ENCODE measurements at places on chromosomes 7 and 10. TPM values are rescaled to one million over a fixed set of nuclear protein-coding genes. Genes with fewer than 3 reads are reported as not detected.

A1CF gene
- total RNA-seq = 0.10 TPM

EIF4H gene
- 223 TPM for total RNA-seq

FFAR4 gene
- not detected for total RNA-seq

RBM48 gene
- 9.7 TPM for total RNA-seq

UPK3B gene
- total RNA-seq = not detected
